ENCODE measurements at places on chromosomes 4 and X.
A peak's percentile ranks its signal among the peaks of the same experiment; 100 is the strongest.

GRCh38 chr4:185204238-185204910 lies 574 bp upstream of the CFAP97 start:
- no peak for DNase-seq

DNA sequence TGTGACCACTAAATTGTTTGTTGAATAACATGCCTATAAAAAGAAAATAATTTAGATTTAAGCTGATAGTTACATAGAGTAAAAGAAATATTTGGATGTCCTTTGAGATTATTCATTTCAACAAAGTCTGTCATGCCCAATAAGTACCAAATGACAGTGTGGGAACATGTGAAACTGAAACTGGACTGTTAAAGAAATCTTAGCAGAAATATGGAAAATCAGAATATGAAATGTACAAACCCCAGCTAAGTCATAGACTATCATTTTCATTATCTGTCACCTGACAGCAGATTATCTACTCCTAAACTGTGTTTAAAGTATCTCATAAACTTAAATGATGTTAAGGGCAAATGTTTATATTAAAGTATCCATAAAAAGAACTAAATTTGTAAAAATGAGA lies 437.8 kb upstream of the FAM241A start:
- no peak for DNase-seq

DNA sequence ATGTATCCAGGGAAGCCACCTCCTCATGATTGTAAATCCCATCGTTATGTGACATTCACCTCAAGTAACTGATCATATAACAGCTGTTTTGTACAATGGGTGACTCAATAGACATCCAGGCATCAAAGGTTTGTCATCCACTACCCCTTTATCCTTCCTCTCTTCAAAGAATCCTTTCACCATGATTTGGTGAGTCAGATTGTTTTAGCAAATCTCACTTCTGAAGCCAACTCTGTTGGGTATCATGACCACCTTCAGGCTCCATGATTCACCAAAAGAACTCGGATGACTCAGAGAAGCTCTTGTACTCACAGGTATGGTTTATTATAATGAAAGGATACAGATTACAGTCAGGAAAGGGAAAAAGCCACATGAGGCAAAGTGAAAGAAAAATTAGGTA lies 132.1 kb downstream of the PWWP3B start:
- no peak for DNase-seq

DNA sequence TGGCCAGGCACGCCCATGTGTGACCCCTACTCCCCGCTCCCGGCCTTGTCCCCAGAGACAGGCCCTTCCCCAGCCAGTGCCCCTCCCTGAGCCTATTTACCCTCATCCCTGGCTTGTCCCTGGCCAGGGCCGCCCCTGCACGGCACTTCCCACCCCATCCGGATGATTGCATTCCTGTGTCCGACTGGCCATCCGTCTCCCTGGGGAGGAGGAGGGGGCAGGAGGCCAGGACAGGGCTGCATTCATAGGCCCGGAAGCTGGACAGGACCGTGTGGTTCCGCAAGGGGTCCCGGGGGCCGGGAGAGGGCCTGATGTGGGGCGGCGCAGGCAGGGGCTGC lies 22.8 kb downstream of the CTBP1 start:
- no peak for DNase-seq

DNA sequence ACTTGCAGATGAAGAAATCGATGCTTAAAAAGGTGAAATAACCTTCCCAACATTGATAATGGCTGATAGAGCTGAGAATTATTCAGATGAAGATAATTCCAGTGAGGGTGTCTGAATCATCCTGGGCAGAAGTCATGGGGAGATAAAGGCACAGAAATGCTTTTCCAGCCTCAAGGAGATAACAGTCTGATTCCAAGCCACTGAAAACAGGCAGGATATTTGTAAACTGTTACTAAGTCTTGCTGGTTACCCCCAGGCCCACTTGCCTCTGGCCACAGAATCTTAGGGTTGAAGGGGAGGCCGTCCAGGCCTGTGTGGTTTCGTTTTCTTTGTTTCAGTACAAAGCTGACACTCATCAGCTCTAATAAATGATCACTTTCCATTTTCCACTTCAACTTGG lies 158.5 kb downstream of the SH3KBP1 start:
- no peak for DNase-seq

DNA sequence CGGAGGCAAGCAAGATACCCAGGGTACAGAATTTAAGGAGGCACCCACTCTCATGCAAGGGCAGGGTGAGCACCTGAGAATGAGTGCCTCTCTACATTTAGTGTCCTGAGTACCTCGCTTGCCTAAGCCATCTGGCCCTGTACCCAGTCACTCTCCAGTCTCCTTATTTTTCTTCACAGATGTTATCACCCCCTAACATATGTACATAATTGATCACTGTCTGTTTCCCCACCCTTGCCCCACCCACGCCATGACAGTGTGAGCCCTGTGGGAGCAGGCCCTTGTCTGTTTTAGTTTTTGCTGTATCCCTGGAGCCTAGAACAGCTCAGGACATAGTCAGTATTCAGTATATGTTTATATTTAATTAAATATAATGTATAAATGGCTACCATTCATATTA lies 113.6 kb downstream of the SPRY1 start:
- no peak for DNase-seq

- peak; percentile 24 for DNase-seq
These were observed 282.9 kb downstream of the USP46 start for GRCh38 chr4:52376132-52376704.

- DNase-seq = no peak
These were observed 55.3 kb upstream of the KCNIP4 start for GRCh38 chr4:22003878-22004277.

- no peak for DNase-seq
These were observed 121.0 kb upstream of the DIAPH2 start for GRCh38 chrX:96563646-96564045.

Data from HFF-Myc (cell line).